Cortex of kidney (tissue), 1 donor: ENCODE measurements at places on chromosomes 13 and 19.

GRCh38 chr13:73450583-73450982, 391.8 kb downstream of the KLF5 start:
- DNase-seq = no peak

- DNase-seq = no peak
Measured at GRCh38 chr13:106291006-106291405, 244.5 kb downstream of the EFNB2 start.

DNA sequence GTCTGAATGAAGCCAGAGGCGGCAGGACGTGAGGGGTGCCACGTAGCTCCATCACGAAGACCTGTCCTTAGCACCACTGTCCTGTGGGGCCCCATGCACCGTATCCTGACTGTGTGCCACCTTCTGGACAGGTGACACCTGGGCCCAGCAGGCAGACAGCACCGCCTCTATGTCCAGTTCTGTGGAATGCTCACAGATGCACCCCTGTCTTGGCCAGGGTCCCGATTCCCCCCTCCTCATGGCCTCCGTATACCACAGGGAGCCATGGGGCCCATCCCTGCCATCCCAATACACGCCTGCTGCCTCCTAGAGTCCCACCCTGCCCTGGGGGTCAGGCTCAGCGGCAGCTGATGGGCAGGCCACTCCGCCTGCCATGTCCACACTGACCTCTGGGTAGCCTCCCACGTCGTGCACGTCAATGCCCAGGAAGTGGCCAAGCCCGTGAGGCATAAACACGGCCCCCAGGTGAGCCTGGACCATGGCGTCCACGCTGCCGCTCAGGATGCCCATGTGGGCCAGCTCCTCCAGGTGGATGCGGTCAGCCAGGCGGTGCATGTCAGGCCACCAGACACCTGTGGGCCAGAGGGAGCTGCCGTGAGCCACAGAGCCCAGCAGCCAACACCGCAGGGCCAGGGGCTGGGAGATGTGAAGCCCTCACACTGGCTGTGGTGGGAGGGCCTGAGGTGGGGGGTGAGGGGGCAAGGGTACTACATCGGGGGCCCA, 17.6 kb downstream of the CEBPG start:
- DNase-seq = no peak

- no peak for DNase-seq
Measured at GRCh38 chr13:101755228-101755887, 302.9 kb downstream of the ITGBL1 start.

DNA sequence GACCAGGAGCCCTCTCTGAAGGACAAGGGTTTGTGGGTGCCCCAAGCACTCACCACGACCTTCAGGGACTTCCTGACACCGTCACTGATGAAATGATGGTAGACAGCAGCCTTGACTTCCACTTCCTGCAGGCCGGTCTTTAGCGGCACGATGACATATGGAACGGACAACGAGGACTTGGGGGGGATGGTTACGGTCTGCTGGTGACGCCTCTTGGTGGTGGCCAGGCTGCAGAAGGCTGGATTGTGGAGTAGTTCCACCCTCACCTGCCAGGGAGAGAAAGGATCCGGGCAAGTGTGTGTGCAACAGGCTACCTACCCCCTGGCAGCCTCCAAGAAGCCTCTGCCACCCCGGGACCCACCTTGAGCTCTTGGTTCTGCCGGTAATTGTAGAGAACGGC, 23.2 kb downstream of the C3 start:
- DNase-seq = no peak

GRCh38 chr13:21742096-21742495, 71.2 kb downstream of the FGF9 start:
- no peak for DNase-seq

GRCh38 chr19:4352701-4353121, 9.3 kb downstream of the MPND start:
- DNase-seq = no peak
